GM23338 (cell line): ENCODE measurements at places on chromosomes 12 and 14. TPM values are rescaled to one million over a fixed set of nuclear protein-coding genes. Genes with fewer than 3 reads are reported as not detected.
A peak's percentile ranks its signal among the peaks of the same experiment; 100 is the strongest.

GRCh38 chr12:77686760-77687159 lies 143.9 kb upstream of the NAV3 start:
- peak; percentile 20 for DNase-seq

- DNase-seq, result peak; percentile 89
Measured at GRCh38 chr14:70714055-70714550, 72.4 kb downstream of the TTC9 start.

DNA sequence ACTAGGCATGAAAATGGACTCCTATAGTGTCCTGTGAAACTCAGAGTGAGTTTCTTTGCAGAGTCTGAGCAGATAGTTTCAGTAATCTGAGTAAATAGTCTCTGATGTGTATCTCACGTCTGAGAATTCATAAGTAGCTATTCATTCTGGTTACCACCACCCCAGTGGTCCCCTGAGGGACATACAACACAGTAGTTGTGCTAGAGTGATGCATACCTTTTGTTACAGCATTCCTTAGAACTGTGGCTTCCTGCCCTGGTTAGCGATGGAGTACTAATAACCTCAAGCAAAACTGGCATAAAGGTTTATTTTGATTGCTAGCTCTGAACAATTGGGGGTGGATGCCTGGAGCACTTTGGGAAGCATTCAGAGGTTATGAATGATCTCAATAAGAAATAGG lies 114.7 kb downstream of the DAAM1 start:
- DNase-seq, result peak; percentile 8

GRCh38 chr14:44170556-44170955 lies 336.5 kb downstream of the FSCB start:
- no peak for DNase-seq

DNA sequence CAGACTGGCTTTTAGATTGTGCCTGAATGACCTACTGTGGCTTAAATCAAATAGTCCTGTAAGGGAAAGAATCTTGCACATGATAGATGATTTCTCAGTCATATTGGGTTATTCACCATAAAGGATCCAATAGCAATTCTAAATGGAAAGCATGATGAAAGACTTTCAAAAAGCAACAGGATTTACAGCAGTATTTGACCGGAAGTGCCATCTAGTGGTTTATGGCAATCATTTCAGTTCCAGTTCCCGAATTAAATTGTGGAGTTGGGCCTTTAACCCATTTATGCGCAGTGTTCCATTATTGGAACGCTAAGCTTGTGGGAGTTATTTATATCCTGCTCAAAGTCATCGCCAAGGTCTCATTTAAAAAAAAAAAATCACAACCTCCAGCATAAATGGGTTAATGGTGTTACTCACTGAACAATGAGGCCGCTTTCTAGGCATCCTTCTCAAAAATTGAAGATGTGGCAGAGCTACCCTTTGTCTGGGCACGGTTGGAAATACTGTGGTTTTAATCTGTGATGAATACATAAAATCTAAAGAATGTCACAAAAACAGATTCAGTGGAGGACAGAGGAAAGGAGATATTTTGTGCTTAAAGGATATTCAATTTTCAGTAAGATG lies 60.8 kb upstream of the REP15 start:
- peak; percentile 65 for DNase-seq

DNA sequence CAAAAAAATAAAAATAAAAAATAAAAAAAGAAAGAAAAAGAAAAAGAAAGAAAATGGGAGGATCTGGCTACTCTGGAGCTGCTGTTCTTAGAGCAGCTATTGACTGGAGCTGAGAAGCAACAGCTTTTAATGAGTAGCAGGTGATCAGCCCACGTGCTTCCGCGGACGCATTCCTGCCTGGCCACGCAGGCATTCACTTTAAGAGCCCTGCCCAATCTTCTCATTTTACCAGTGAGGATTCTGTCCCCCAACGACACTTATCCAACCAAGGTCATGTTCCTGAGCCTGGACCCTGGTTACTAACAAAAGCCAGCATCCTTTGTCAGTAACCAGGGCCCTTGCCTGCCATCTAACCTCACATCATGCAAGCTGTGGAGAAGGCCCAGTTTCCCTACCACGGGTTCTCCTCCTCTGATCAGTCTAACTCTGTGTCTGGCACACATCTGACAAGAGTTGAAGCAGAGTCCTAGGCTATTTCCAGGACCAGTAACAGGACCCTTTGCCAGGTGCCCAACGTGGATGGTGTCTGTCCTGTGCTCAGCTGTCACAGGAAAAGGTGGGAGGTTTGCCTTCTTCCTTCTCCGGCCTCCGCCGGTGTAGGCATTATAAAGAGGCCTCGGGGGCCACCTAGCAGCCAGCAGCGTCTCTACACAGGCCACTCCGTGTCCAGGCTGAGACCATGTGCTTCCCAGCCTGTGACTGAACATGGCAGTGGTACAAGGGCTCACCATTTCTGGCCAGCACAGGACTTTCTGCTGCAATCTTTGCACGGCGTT lies 60.9 kb upstream of the GPATCH2L start:
- DNase-seq, result no peak

GRCh38 chr12:112299704-112300103 lies 82.5 kb downstream of the HECTD4 start:
- DNase-seq, result no peak

Gene ADCK1
- polyA plus RNA-seq, result 5.2 and 6.7 TPM in 2 replicates

Gene CLEC7A
- polyA plus RNA-seq, result 0.09 and 0.39 TPM in 2 replicates

Gene SMOC1
- polyA plus RNA-seq, result 0.38 and 0.79 TPM in 2 replicates

Gene CMA1
- not detected in 2 replicates for polyA plus RNA-seq

Gene CCDC88C
- polyA plus RNA-seq, result 20.8 and 23.6 TPM in 2 replicates
